ENCODE measurements at places on chromosomes 7 and 10.

DNA sequence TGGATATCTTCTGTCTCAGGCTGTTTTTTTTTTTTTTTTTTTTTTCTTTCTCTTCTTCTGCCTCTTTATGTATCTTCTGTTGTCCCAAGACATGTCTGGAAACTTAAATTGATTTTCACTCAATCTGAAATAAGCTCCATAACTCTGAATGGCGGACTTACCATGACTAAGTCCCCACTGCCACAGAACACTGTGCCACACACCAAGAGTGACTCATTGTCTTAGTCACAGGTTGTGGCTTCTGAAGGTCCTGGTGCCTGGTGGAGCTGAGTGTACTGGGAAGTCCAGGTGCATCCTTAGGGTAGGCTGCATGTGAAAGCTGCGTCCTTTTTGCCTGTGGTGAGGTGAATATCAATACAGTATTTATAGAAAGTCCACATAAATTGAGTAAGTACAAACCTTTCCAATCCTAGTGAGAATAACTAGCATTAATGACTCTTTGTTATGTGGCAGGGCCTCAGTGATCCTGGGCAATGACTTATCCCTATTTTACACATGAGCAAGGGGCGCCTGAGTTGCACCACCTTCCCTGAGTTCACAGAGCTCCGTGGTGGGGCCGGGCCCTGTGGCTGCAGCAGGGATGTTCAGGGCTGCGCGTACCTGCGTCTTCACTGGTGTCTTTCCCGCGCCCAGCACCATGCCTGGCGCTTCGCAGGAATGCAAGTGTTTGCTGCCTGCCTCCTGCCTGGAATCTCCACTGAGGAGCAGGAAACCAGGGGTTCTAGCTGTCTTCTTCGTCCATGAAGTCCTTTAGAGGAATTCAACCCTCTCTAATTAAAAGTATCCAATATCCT is 4.3 kb downstream of the PFKP start:
- no peak for DNase-seq

DNA sequence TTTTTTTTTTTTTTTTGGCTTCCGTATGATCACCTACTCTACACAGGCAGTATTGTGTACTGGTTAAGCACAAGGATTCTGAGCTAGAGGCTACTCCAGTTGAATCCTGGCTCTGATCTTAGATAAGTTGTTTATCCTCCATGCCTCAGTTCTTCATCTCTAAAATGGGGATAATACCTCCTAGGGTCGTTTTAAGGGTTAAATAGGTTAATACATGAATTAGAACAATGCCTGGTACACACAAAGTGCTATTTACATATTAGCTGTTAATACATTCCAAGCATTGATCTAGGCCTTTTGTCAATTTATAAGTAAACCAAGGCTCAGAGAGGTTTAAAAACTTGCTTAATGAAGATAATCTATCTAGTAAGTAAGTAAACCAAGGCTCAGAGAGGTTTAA is 59.0 kb downstream of the ST7 start:
- DNase-seq, result no peak

DNA sequence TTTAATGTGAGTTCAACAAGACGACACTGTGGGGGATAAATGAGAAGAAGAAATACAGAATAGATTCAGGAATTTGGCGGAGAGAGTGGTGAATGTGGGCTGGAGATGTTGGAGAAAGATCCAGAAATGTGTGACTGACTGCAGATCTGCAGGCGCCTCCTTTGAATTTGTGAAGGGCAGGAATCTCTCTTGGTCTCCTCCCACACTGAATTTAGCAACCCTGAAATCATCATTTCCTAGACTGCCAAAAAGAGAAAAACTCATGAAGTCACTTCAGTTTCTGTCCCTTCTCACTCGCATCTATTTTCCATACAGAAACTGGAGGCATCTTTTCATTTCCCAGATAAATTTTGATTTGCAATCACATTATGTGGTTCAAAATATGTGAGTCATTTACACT is 128.7 kb downstream of the GNAI1 start:
- DNase-seq, result no peak

DNA sequence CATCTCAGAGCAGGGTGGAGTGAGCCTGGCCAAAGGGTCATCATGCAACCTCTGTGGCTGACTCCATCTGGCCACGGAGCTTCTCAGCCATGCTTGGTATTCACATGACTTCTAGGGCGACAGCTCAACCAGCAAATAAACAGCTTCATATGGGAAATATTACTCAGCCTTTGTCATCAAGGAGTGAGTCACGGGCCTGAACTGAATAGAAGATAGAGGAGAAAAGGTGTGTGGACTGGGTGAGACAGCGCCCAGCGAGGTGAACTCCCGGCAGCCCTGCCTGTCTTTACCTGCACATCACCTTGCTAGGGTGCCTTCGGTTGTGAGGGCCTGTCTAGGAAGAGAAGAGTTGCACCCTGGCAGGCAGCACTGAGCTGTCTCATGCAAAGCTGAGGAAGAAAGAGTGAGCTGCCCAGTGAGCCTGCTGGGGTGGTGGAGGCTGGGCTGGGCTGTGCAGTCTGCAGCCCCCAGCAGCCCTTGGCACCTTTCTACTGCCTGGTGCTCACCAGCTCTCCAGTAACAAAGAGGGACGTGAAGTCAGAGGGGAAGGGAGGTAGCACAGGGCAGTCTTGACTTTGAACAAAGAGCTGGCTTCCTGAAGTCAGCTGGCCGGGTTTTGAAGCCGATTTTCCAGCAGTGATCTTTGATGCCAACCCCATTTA is 114.2 kb downstream of the EGFR start:
- DNase-seq, result no peak

DNA sequence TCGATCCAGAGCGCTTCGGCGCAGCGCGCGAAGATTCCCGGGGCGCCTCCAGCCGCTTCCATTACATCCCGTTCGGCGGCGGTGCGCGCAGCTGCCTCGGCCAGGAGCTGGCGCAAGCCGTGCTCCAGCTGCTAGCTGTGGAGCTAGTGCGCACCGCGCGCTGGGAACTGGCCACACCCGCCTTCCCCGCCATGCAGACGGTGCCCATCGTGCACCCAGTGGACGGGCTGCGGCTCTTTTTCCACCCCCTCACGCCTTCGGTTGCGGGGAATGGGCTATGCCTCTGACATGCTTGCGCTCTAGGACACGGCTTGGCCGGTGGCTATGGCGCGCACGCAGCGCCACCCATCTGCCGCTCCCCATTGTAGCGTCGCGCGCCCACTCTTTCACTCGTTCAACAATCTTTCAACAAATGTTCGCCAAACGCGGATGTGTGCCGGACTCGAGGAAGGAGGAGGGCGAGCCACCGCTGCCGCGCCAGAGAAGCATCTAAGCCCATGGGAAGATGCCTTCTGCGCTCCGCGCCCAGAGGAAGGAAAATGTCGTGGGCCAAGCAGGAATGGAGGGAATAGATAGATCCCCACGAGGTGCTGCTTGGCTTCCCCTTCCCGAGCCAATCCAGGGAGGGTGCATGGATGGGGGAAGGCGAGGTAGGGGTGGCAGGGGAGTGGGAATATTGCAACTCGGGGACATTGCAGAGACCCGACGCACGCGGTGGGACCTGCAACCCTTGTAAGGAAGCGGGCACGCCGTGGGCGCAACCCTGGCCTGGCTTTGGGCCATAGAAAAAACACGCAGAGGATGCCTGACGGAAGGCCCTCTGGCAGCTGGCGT is 5.1 kb upstream of the CYP26A1 start:
- DNase-seq, result no peak

GRCh38 chr10:71684356-71685173 is 35.0 kb downstream of the C10orf105 start:
- DNase-seq, result no peak

- DNase-seq, result no peak
These were observed 175.1 kb downstream of the AVL9 start for GRCh38 chr7:32670110-32671025.

- no peak for DNase-seq
These were observed 48.9 kb upstream of the FIGNL1 start for GRCh38 chr7:50499092-50499491.

DNA sequence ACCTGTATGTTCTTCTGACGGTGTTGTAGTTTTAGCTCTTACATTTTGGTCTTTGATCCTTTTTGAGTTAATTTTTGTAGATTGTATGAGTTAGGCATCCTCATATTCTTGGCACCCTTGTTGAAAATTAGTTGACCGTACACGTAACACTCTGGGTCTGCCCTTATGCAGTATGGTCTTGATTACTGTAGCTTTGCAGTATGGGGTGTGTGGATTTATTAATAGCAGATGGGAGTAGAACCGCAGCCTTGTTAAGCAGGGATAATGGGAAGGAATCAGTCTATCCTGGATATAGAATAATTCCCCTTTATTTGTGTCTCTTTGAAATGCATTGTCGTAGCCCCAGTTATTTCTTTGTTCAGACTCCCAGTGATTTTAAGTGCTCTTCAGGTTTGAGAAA is 95.5 kb downstream of the UBE3C start:
- DNase-seq, result no peak

- DNase-seq, result no peak
These were observed 2.3 kb upstream of the SEMA3C start for GRCh38 chr7:80921130-80921529.

GRCh38 chr7:84337429-84337828 is 142.8 kb upstream of the SEMA3A start:
- DNase-seq, result no peak

DNA sequence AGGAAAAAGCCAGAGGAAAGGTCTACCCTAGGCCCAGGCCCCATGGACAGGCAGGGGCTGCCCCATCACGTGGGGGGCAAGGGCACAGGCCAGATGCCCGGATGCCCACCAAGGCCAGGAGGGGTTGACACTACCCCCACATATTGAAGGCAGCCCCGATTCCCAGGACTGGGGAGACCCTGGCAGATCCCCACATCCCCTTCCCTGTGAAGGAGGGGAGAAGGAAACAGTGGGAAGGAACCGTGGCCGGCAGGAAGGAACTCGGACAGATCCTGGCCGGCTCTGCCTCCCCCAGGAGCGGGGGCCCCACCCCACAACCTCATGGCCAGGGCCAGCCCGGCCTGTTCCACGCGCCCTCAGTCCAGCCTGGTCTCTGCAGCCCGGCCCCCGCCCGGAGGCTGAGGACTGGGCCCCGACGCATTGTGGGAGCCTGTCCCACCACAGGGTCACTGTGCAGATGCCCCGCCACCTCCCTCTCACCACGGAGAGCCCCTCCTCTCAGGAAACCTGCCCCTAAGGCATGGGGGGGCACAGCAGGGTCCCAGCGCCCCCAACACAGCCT is 41.3 kb downstream of the PAPOLB start:
- no peak for DNase-seq

DNA sequence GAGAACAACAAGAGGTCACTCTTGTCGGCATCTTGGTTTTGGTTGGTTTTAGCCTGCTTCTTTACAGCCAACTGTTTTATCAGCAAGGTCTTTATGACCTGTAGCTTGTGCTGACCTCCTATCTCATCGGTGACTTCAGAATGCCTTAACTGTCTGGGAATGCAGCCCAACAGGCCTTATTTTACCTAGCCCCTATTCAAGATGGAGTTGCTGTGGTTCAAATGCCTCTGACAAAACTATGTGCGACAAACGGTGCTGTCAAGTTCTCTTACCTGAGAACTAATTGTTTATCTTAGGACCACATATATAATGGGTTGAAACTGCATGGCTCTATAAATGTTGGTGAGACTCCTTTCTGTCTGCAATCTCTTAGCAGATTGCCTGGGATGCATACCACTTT is 35.9 kb upstream of the POT1 start:
- DNase-seq, result no peak

DNA sequence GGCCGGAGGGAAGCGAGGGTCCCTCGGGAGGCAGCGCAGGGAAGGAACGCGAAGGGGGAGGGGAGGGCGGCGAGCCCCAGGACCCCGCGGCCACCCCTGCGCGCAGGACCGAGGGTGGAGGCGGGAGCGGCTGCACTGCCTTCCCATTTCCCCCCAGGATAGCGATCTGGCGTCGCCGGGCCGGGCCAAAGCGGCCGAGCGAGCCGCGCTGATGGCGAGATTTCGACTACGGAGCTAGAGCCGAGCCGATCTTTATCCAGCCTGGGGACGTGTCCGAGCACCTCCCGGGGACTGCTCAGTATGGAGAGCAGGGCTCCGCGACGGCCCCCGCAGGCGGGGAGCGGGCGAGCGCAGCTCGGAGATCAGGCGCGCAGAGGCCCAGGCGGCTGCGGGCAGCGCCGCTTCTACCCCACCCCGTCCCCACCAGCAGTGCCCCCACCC is 590 bp upstream of the CRTAC1 start:
- no peak for DNase-seq

GRCh38 chr10:121818599-121818998 is 109.2 kb downstream of the ATE1 start:
- DNase-seq, result no peak

DNA sequence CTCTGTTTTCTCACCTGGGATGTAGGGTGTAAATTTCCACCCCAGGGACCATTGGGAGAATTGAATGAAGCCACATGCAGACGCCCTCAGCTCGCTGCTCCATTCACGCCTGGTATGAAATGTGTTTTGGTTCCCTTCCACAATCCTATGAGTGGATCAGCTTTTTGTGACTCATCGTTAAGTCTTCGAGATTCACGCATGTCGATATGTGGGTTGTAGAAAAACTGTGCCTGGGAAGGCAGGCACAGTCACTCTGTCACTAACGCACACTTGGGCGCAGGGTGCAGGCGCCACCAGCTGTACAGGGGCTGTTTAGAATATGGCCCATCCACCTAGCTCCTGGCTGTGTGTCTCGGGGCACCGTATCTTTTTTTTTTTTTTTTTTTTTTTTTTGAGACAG is 64.2 kb upstream of the SH2B2 start:
- DNase-seq, result no peak

DNA sequence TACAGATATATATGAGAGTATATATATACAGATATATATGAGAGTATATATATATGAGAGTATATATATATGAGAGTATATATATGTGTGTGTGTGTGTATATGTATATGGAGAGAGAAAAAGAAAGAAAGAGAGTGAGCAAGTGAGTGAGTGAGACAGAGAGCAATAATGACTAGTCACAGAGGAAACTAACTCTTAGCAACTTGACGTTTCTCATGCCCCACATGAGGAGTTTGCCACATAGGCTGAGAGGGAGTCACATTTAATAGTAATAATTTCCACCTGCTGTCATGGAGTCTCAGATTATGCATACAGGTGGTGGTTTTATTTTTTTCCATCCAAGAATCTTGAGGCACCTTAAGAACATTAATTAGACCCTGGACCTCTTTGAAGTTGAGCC is 199.9 kb downstream of the GATA3 start:
- no peak for DNase-seq

DNA sequence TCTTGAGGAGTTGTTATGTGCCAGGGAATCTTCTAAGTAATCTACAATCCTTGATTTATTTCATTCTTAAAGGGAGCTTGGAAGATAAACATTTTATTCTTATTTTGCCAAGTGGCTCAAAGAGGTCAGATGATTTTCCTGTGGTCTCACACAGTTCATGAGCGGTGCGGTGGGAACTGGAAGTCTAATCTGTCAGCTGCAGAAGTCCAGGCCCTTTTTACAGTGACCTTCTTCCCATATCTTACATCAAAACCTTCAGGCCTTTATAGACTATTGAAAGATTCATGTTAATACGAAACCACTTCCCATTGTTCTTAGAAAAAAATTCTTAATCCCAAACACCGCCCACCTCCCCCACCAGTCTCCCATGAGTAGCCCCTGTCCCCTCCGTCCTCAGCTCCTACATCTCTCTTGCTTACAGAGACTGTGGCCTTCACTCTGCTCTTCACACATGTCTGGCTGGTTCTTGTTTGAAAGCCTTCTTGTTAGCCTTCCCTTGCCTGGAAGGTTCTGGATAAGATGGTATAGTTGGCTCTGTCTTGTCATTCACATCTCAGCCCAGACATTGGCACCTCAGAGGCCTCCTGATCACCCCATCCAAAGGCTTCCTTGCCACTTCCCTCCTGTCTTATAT is 61.5 kb downstream of the ITGA8 start:
- DNase-seq, result no peak

GRCh38 chr10:86779220-86780017 is 23.0 kb downstream of the BMPR1A start:
- no peak for DNase-seq
